ENCODE measurements at places on chromosomes 5 and 9.
A peak's percentile ranks its signal among the peaks of the same experiment; 100 is the strongest.

DNA sequence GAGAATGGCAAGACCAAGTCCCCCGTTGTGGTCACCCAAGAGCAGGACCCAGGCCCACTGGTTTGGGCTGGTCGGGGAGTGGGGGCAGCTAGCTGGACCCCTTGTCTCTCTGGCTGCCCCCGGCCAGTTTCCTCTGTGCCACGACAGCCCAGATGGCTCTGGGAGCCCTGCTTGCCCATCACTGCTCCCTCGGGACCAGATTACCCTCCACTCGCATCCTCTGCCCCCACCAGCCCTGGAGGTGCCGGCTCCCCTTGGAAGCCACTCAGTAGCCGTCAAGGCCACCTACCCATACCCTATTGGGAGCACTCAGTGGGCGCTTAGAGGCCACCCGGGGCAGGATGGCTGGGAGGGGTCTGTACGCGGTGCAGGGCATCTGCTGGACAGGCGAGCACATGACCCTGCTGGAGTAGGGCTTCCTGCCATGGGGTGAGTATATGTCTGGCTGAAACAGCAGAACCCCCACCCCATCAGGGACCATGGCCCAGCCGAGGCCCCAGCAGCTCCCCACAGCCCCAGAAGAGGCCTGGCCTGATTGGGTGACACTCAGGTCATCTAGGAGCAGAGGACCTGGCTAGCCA is 70.0 kb downstream of the ZNF354C start:
- DNase-seq, result no peak

- DNase-seq, result no peak
Observed at GRCh38 chr9:83569326-83569725, 31.1 kb upstream of the FRMD3 start.

DNA sequence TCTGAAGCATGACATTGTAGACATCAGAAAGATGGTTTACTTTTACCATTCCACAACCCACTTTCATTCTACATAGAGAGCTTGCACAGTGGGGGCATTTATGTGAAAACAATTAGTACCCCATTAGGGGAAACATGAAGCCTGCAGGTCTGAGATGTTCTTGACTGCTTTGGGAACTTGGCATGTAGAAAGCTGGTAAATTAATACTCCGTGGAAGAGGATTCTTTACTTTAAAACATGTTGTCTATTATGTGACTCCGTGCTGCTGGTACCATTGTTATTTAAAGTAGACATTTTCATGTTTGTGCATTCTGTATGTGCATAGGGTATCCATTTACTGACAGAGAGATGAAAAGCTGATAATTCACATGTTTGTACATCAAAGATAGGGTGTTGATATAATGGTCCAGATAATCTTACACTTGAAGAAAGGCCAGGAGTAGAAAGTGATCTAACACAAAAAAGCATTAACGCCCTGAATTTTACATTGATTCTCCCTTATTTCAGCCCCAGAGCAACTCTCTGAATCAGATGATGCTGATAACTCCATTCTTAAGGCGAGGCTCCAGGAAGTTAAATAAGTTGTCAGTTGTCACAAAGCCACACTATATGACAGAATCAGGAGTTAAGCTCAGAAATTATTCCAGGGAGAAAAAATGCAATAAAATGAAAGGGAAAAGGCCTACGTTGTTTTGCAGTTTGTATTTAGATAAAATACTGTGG is 50.1 kb upstream of the CD180 start:
- DNase-seq, result no peak

- DNase-seq, result peak; percentile 85
Observed at GRCh38 chr5:56279979-56280378, 46.8 kb upstream of the ANKRD55 start.

- peak; percentile 12 for DNase-seq
Observed at GRCh38 chr5:168365581-168366081, 74.2 kb downstream of the WWC1 start.

DNA sequence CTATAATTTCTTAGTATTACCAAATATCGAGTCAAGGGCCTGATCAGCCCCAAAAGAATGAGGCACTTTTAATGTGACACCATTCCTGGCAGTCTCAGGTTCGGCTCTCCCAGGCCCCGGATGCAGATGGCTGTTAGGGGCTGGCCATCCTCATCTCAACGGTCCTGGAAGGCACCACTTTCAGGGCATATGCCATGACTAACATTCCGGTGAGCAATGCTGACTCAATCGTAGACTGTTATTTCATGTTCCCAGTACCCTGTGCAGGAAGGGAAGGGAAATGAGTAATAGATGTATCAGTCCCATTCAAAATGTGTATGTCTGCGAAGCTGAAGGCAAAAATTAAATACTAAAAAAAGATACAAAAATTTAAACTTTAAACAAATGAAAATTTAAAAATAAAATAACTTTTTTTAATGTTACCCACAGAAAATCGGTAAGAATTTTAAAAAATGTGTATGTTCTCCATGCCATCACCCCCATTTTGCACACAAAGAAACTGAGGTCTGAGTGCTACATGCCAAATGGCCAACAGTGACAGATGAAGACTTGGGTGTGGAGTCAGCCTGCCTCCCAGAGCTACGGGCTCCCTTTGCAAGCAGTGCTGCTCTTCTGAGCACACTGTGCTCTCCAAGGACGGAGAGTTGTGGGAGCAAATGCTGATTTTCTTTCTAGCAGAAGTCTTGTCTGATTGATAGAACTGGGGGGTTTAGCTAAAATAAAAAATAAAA is 79.0 kb downstream of the GLDC start:
- DNase-seq, result peak; percentile 90

GRCh38 chr5:126543660-126544059 is 51.4 kb downstream of the ALDH7A1 start:
- no peak for DNase-seq

DNA sequence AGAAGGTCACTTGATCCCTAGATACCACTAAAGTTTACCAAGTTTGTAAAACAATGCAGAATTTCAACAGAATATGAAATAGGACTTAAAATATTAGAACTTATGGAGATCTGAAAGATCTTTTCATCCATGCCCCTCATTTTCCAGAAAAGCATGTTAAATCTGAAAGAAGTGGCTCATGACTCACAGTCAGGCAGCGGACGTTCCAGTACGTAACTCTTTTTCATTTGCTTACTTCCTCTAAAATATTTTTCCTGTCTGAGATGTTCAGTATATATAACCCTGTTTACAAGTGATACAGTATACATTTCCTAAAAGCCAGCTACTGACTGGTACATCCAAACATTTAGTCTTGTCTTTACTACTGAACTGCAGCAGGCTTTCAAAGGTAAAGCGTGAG is 22.3 kb downstream of the FBXW2 start:
- DNase-seq, result no peak

DNA sequence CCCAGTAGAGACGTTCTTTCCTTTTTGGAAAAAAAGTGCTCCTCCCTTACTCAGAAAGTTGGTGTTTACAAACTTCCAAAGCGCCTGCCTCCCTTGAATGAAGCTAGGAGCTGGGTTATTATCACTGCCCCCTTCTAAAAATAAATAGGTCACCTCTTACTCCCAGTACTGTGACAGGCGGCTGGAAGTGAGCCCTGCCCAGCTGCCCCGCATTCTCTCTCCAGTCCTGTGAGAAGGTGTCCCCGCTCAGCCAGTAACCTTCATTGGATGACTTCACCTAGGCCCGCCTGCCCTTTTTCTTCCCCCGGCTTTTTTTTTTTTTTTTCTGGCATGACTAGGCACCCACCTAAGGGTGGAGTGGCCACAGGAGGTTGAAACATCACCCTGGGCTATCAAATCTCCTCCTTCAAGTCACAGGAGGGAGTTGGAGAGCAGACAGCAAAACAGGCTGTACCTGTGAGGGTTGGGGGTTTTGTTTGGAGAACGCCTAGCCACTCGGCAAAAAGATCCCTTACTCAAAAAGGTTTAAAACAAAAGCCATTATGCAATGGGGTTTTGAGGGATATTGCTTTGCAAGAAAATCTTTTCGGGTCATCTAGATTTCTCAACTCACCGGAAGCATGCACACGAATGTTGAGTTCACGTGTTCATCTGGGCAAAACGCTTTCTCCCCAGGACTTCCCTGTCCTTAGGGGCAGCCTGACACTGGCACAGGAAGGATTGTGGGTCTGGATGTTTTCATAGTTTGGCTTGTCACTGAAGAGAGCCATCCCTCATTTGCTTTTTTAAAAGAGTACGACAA is 43.3 kb upstream of the ZNF622 start:
- no peak for DNase-seq

DNA sequence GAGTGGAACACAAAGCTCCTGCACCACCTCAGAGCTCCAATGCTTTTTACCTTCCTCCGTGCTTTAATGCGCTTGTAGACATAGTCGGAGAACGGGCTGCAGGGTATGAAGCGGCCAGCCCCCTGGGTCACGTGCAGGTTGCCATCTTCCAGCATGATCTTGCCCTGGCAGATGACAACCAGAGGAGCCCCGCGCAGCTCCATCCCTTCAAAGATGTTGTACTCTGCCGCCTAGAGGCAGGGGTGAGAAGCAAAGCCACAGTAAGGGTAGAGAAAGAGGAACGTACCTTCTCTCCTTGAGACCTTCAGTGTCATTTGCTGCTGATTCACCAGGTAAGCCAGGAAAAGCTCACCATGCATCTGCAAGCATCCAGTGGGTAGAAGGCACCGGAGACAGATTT is 112.3 kb downstream of the DPYSL3 start:
- no peak for DNase-seq

GRCh38 chr9:81686614-81687520 is 2.5 kb downstream of the TLE1 start:
- peak; percentile 36 for DNase-seq

DNA sequence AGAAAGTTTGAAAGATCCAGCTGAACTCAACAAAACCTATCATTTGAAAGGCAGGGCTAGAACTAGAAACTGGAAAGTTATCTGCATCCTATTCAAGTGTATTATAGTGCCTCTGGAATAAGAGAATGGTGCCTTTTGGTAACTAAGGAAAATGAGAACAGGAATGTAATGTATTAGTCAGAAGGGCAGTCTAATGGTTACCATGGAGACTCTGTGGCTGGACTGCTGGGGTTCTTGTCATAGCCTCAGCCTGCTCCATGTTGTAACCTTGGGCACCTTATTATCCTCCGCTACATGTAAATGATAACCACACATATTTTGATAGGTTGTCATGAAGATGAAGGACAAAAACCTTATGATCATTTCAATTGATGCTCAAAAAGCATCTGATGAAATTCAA is 24.6 kb upstream of the IFNB1 start:
- DNase-seq, result no peak

DNA sequence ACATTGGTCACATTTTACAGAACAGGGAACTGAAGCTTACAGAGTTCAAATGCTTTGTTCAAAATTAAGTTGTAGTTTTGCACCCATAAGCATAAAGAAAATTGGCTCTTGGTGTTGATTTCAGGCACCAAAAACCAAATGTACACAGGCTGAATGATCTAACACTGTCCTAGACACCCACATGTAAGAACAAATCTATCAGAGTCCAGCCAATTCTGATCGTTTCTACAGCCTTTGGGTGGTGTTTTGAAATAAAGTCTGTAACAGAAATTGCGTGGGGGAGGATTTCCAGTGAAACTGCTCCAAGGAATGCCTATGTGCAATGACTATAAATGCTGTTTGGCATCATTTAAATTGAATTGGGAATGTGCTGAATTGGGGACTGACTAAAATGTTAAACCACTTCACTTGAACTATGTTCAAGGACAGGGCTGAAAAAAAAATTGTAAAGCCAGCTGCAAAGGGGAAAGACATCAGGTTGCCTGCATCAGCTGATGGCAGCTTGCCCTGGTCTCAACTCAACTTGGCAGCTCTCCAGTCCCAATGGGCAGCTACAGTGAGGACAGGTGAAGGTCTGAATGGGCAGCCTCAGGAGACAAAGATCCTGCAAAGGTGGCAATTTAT is 92.2 kb upstream of the TRPC7 start:
- DNase-seq, result no peak

- no peak for DNase-seq
Observed at GRCh38 chr9:98900725-98901124, 43.0 kb upstream of the COL15A1 start.

DNA sequence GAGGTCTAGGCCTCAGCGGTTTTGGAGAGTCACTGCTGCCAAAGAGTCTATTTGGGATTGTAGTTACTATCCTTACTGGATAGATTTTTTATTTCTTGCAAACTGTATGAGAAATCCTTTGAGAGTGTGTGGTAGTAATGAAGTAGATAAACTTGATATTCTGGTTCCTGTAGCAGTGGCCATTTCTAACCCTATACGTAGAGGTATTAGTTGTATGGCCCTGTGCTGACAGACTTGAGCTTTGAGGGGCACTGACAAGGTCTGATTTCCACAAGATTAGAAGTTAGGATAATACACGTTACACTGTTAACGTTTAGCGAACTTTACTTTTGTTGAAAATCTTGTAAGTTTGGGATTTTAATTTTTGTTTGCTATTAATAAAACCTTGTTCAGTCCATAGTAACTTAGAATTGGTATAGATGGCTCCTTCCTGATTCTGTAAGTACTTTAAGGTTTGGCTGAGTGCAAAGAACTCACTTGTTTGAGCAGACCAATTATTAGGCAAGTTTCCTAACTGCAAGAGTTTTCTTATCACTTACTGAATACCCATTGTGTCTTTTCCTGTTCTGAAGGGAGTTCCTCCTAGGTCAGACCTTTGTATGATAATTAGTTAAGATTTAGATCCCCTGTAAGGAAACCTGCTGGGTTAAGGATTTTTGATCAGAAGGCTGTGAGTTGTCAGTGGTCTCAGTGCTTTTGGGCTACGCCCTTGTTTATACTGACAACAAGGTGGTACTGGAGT is 31.4 kb downstream of the GCNT1 start:
- no peak for DNase-seq

DNA sequence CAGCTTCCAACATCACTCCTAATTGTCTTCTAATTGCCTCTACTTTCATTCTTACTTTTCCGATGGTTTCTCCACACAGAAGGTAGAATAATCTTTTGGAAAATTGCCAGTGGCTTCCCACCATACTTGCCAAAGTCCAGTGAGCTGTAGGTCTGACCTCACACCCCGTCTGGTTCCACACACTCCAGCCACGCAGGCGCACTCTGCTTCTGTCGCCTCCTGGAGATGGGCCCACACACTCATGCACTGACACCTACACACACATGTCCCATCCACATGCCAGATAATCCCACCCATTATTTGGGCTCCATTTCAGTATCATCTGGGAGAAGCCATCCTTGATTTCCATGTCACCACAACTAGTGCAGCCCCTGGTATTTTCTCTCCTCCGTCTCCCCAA is 12.7 kb downstream of the SHC3 start:
- no peak for DNase-seq

DNA sequence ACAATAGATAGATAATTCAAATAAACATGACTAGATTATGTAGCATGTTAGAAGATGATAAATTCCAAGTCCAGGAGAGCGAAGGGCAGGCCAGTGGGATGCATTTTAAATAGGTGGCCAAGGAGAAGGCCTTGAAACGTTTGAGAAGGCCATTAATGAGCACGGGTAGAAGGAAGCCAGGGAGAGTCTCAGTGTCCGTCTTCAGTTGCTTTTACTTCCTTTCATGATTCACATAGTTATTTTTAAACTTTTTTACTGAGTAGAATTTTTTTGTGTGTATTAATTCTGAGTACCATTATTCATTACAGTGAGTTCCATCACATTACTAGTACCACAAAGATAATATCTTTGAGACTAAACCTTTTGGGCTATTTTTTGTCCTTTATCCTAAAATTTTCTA is 259.2 kb downstream of the ARRDC3 start:
- DNase-seq, result no peak

- DNase-seq, result no peak
Observed at GRCh38 chr5:181134259-181134658, 3.3 kb upstream of the OR2V1 start.
